Upper lobe of left lung (tissue), 6 donors: ENCODE measurements at places on chromosomes 2 and 18.

DNA sequence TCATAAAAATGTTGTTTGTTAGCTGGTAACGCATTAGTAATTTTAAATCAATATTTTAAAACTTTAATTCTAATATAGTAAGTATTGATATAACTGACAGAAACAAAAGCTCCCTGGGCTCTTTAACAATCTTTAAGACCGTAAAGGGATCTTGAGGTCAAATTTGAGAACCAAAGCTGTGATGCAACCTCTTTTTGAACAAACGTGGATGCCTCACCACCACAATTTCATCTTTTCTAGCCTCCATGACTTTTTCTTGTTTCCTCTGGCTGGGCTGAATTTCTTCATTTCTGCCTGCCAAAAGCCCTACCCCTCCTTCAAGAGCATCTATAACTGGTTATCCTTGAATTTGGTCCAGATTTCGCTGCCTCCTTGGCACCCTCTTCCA is 563 bp upstream of the POLE4 start:
- H3K4me3 ChIP-seq: peak overlapping the region; percentile 70
- H3K27ac ChIP-seq: peak overlapping the region; percentile 89
- H3K4me1 ChIP-seq: peaks cover 17% of the 10 kb centered on the region
- H3K36me3 ChIP-seq: no peaks in the 10 kb centered on the region
- no peak for DNase-seq

- H3K4me3 ChIP-seq: no peak overlapping the region
- no peak for DNase-seq
- H3K4me1 ChIP-seq: no peaks in the 10 kb centered on the region
- H3K27me3 ChIP-seq: no peaks in the 10 kb centered on the region
- H3K27ac ChIP-seq: no peak overlapping the region
These were observed 142.0 kb upstream of the FSHR start for GRCh38 chr2:49296107-49296867.

GRCh38 chr2:236305964-236306605 is 41.9 kb upstream of the ASB18 start:
- H3K4me1 ChIP-seq: no peaks in the 10 kb centered on the region
- H3K36me3 ChIP-seq: no peaks in the 10 kb centered on the region
- H3K4me3 ChIP-seq: no peak overlapping the region
- H3K27me3 ChIP-seq: no peaks in the 10 kb centered on the region
- DNase-seq: no peak

- DNase-seq: no peak
- H3K4me3 ChIP-seq: no peak overlapping the region
- H3K4me1 ChIP-seq: no peaks in the 10 kb centered on the region
- no peak overlapping the region for H3K27ac ChIP-seq
- H3K36me3 ChIP-seq: no peaks in the 10 kb centered on the region
- H3K27me3 ChIP-seq: no peaks in the 10 kb centered on the region
These were observed 24.6 kb downstream of the AQP12A start for GRCh38 chr2:240716130-240716798.

DNA sequence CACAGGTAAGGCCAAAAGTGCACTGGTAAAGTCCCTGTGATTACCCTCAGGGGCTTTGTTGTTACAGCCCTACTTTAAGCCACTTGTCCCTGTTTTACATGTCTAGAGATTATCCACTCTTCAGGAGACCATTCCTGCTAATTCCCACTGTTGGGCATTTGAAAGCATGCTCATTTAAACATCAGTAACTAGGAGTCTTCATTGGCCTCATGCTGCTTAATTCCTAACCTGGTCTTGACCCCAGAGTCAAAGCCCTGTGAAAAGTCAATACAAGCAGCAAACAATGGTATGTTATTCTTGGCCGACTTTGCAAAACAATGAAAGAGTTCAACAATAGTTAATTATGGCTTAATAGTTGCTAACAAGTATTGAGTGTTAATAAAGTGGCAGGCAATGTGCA is 23.2 kb downstream of the AFF3 start:
- no peaks in the 10 kb centered on the region for H3K36me3 ChIP-seq
- H3K4me3 ChIP-seq: no peak overlapping the region
- no peaks in the 10 kb centered on the region for H3K4me1 ChIP-seq
- H3K27ac ChIP-seq: no peak overlapping the region
- no peak for DNase-seq

GRCh38 chr2:27099334-27099955 is 12.9 kb downstream of the KHK start:
- no peaks in the 10 kb centered on the region for H3K36me3 ChIP-seq
- no peak overlapping the region for H3K27ac ChIP-seq
- H3K27me3 ChIP-seq: no peaks in the 10 kb centered on the region
- peaks cover 7% of the 10 kb centered on the region for H3K4me1 ChIP-seq
- H3K4me3 ChIP-seq: no peak overlapping the region
- peak; percentile 52 for DNase-seq

DNA sequence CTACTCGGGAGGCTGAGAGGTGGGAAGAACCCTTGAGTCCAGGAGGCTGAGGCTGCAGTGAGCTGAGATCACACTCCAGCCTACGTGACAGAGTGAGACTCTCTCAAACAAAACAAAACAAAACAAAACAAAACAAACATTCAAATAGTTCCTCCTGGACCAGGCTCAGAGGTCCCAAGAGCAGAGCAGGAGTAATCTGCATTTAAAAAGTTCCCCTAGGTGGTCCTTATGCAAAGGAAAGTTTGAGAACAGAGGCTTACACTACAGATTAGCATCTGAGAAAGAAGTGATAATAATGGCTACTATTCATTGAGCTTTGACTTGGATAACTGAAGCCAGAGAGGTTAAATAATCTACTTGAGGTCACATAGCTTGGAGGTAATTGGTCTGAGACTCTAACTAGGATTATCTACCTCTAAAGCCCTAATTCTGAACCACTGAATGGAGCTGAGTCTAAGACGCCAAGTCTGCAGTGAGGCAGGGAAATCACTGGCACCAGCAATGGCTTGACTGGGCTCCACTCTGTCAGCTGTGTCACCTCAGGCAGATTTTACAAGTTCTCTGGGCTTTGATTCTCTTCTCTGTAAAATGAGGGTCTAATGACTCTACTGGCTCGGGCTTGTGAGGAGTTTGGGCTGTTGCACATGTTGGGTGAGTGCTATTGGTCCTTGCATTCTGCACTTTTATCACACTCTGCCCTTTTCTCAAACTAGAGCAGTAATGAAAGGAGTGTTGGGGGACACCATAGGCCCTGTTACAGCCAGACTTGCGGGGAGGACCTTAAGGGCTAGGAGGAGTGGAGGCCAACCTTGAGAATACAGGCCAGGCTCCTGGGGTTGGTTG is 29.2 kb upstream of the DLX2 start:
- no peaks in the 10 kb centered on the region for H3K36me3 ChIP-seq
- H3K4me1 ChIP-seq: no peaks in the 10 kb centered on the region
- no peak overlapping the region for H3K4me3 ChIP-seq
- no peaks in the 10 kb centered on the region for H3K27me3 ChIP-seq
